ENCODE measurements at places on chromosomes 3 and 15.
A peak's percentile ranks its signal among the peaks of the same experiment; 100 is the strongest.

DNA sequence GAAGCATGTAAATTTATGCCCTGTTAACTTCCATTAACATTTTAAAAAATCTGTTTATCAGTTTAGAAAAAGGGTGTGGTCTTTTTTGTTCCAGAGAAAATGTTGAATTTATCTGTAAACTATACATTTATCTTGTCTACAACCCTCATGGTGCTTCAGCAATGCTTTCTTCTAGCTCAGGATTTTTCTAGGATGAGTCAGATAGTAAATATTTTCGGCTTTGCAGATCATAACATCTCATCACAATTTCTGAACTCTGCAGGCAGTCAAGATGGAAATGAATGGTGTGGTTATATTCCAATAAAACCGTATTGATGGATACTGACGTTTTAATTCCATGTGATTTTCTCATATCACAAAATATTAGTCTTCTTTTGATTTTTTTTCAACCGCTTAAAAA, 70.5 kb upstream of the FOXB1 start:
- no peak for DNase-seq

DNA sequence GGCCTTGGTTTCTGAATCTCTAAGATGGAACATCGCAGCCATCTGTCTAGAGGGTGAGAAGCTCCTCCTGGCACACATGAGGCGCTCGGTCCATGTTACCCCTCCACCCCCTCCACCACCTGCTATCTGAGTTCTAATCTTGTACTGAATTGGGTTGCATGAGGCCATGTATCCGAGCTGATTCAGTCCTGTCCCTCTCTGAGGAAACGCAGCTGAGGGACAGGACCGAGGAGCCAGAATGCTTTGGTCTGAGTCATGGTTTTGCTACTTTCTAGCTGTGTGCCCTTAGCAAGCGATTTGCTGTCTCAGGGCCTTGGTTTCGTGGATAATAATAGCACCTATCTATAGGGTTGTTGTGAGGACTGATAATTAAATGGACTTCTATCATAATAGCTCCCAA, 87.8 kb upstream of the SEC13 start:
- no peak for DNase-seq

- DNase-seq, result no peak
Observed at GRCh38 chr3:104939196-104939595, 427.5 kb upstream of the ALCAM start.

DNA sequence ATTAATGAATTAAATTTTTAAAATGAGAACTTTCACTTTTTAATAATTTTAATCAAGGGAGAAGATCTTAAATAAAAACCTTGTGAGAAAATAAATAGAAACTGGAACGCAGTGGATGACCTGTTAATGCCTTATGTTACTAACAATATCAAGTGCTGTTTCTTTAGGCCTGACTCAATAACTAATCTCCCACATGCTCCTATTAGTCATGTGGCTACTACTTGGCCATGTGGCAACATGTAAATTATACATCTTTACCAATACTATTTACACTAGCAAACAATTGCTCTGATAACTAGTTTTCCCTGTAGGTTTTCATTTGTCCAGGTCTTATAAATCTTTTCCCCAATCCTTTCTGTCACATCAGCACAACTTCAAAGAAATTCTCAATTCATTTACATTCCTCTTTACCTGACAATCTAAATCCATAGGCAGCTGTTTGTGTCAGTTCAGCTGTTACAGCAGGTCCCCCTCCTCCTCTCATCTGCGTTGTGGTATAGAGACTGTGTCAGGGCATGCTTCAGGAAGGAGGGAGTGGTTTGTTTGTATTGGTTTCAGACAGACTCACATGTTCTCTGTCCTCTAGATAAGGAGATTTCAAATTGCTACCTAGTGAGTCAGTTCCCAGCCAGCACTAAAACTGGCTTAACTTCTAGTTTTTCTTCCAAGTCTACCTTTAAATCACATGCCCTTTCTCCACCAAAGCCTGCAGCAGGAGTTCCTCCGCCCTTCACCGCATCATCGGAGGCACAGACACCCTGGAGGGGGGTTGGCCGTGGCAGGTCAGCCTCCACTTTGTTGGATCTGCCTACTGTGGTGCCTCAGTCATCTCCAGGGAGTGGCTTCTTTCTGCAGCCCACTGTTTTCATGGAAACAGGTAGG, 11.3 kb upstream of the C3orf52 start:
- peak; percentile 40 for DNase-seq

DNA sequence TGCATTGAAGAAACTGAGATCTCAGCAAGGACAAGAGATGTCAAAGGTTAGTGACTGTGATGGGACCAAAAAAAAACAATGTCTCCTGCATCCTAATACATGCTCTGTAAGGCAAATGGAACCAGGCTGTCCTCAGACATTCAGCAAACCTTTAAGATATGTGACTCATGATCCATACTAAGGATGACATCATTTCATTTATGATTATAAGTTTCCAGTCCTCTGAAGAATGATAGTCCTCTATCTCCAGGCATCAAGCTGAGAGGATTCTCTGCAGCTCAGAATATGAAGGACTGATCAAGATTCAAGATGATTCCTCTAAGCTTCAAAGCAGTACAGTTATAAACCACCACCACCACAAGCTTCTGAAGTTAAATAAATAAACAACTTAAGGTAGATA, 47.6 kb downstream of the SSR3 start:
- no peak for DNase-seq

DNA sequence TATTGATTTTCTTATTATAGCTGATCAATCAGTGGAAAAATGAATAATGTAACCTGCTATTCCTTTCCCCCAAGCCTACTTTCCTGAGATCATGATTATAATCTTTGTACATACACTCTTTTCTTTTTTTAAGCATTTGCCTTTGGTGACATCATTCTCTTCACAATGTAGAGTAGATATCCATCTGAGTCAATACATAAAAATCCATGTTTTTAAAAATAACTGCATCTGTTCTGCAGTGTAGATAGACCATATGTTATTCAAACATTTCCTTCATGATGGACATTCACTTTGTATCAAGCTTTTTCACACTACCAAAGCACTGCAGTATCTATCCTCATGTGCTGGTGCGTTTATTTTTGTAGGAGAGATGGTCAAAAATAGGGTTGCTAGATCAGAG, 211.1 kb downstream of the PTPRG start:
- no peak for DNase-seq

- DNase-seq, result peak; percentile 25
Observed at GRCh38 chr3:128011140-128011539, 41.1 kb upstream of the SEC61A1 start.

GRCh38 chr3:137866933-137867332, 102.8 kb downstream of the SOX14 start:
- DNase-seq, result no peak

- DNase-seq, result no peak
Observed at GRCh38 chr3:56613016-56613415, 56.0 kb downstream of the CCDC66 start.

GRCh38 chr15:33476908-33477307, 166.1 kb downstream of the RYR3 start:
- DNase-seq, result no peak

DNA sequence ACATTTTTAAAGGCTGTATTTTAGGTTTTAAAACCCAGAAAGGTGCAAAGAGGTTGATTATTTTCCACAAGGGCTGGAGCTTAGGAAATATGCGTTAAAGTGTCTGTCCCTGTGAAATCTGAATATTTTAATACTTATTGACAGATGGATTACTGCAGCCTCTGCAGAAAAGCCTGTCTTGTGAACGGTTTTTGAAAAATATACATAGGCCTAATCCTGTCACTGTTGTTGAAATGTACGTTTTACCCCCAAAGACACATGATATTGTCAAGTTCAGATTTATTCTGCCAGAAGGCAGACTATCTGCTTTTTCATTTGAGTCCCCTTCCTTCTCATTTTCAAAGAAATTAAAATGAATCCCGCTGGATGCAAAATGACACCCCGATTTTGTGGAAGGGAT, 2.2 kb upstream of the BCL6 start:
- DNase-seq, result no peak

DNA sequence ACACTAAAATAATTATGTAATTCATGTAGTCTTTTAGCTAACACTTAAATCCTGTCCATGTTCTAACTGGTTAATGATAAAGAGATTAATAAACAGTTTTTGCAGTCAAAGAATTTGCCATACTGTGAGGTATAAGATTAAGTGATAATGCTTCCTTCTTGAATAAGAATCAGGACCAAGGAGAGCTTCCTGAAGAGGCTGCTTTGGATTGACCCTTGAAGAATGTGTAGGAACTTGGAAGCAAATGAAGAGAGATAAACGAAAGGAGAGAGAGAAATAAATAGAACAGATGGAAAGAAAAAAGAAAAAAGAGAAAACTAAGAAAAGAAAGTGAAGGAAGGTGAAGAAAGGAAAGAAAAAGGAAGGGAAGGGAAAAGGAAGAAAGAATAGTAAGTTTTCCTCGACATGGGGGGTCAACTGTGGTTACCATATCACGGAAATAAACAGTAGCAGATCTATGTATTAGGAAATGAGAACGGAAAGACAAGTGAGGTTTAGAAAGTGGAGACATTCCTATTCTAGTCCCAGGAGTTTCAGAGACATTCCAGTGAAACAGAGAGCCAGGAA, 539.8 kb downstream of the FGF12 start:
- peak; percentile 2 for DNase-seq

DNA sequence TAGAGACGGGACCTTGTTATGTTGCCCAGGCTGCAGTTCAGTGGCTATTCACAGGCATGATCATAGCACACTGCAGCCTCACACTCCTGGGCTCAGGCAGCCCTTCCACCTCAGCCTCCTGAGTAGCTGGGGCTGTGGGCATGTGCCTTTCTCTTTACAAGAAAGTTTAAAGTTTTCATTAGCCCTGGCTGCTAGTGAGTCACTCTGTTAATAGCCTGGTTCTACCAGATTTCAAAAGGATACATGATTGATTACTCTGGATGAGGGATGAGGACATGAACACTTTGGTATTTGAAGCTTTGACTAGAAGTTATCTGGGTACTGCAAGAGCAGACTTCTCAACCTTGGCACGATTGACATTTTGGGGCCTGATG, 95.1 kb downstream of the DHX36 start:
- DNase-seq, result no peak

GRCh38 chr15:33773969-33774368, 194.3 kb upstream of the CHRM5 start:
- no peak for DNase-seq

- DNase-seq, result no peak
Observed at GRCh38 chr3:189899186-189899585, 221.5 kb downstream of the P3H2 start.

- DNase-seq, result no peak
Observed at GRCh38 chr3:104764496-104764895, 602.2 kb upstream of the ALCAM start.

GRCh38 chr3:50194903-50195500, 3.6 kb downstream of the GNAT1 start:
- peak; percentile 55 for DNase-seq

DNA sequence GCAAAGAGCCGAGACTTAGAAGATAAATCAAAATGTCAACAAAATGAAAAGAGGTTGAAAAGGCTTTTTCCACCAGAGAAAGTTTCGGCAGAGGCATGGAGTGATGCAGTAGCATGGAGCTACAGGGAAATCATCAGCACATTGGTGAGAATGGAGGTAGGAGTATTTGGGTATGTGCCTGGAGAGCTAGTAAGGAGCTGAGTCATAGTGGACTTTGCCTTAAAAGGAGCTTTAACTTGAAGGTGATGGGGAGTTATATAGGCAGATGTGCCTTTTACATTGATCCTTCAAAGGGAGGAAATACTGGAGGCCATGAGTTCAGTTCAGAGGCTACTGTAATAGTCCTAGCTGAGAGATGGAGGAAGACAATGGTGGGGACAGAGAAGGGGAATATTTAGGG, 44.3 kb downstream of the IL5RA start:
- no peak for DNase-seq

GRCh38 chr15:63502843-63503738, 1.3 kb upstream of the USP3 start:
- peak; percentile 98 for DNase-seq

DNA sequence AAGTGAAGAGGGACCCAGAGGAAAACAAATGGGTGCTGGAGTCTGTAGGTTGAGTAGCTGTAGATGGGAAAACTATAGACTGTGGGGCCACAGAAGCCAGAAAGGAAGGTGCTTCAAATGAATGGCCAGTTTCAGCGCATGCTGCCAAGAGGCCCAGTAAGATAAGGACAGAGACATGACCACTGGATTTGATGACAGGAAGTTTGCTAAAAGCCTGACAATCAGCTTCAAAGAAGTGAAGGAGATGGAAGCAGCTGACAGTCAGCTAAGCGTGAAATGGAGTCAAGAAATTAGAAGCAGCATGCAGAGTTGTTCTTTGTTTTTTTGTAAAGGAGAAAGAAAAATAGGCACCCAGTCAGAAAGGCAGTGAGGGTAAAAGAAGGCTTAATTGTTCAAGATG, 24.9 kb downstream of the TXNRD3 start:
- peak; percentile 37 for DNase-seq

DNA sequence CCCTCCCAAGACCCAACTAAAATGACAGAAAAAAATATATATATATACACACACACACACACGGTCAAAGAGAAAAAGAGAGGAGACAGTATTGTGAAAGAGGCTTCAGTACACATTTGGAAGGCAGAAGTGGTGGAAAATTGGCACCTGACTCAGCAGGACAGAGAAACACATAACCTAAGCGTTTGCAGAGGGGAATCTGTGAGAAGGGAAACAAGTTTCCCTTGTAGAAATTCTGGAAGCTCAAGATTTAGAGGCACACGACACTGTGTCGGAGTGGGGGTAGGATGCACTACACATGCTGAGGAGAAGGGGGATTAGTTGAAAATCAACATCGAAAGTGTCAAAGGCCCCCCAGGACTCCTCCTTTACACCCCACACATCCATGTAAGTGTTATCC, 53.1 kb downstream of the PAK2 start:
- no peak for DNase-seq

DNA sequence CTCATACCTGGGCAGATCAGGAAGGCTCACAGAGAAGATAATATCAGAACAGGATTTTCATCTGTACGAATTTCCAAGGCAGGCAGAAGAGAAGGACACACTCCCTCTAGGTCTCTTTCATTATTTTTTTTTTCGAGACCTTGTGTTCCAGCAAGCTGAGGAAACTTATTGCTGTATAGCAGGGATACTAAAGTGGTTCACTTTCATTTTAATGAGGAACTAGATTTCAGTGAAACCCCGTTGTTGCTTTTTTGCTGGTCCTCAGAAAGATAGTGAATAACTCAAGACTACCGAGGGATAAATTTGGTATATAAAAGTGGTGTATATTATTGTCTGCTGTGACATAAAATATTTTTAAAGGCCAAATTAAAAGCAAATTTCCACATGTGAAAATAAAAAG, 24.6 kb downstream of the MEIS2 start:
- no peak for DNase-seq

GRCh38 chr15:40430271-40430805, 10.4 kb upstream of the BAHD1 start:
- peak; percentile 77 for DNase-seq

Measured in hematopoietic multipotent progenitor cell treated with erythropoietin and hydrocortisone succinate and interleukin-3 and kit ligand, for 4 days (in vitro differentiated cells).